Activated CD8-positive, alpha-beta memory T cell treated with anti-CD3 and anti-CD28 coated beads, Interleukin-2, amount 50 U/mL, for 48 hours (primary cell): ENCODE measurements at places on chromosomes 3 and 15.

- no peak for DNase-seq
These were observed 117.6 kb downstream of the TMCC1 start for GRCh38 chr3:129775870-129776269.

DNA sequence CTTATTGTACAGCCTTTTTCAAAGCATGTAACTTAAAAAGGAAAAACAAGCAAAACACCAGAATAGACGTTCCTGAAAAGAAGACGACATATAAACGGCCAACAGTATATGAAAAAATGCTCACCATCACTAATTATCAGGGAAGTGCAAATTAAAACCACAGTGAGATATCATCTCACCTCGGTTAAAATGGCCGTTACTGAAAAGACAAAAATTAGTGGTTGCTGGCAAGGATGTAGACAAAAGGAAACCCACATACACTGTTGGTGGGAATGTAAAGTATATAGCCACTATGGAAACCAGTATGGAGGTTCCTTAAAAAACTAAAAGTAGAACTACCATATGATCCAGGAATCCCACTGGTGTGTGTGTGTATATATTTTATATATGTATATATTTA is 64.5 kb upstream of the MLF1 start:
- no peak for DNase-seq

GRCh38 chr3:34957677-34958076 is 681.6 kb upstream of the ARPP21 start:
- no peak for DNase-seq

DNA sequence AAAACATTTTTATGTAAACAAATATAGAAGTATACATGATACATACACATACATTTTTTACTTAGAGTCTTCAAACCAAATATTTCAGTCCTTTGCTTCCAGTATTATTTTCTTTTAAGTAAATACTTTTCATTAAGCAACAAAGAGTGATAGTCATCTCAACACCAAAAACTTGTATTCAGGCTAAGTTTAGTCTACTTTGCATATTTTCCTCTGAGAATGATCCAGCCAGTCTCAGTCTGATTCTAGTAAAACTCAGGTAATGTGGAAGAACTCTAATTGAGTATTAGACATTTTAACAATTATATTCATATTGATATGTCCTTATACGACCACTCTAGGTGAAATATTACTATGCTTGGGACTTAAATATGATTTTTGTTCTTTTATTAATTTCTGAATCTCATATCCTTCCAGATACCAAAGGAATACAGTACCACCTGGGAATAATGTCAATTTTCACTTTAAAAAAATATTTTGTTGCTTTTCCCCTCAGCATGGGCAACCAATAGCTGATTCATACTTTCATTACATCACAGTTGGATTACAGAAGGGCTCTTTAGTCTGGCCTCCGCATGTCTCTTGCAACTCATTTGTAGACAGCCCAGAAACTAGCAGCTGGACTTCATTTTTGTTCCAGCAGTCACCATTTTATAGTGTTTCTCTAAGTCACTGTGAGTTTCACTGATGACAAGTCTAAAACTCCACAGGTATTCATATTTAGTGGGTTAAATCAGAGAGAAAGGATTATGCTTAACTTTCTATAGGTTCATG is 390.4 kb downstream of the ZBTB20 start:
- DNase-seq, result no peak

DNA sequence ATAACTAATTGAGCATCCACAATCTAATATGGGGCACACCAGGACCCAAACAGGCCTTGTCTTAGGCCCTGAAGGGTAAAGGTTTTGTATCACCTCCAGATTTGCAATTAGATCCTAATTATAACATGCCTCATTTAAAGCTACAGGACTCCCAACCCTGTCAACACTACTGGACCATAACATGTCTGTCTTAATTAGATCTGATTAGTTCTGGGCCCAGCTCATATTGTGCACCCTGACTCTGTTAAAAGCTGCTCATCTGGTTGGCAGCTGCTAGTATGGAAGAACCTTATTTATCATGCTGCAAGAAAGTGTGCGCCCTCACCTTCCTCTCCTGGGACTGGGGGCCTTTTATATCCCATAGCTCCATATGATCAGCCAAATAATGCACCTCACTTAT is 457.8 kb downstream of the ROBO1 start:
- DNase-seq, result no peak

DNA sequence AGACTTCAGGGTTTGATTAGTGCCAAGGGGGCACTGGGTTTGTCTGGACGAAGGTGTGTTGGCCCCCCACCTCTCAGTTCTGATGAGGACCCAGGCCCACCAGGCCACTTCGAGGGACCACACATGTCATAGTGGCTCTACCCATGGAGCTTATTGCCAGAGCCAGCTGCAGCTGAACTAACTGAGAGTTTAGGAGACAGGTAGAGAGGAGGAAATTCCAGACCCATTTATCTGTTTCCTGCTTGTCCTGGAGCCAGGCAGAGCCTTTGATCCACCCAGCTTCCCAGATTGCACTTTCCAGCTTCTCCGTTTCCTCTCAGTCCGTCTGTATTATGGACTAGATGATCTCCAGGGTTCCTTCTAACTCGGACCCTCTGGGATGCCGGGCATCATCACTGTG is 20.9 kb downstream of the SLC24A1 start:
- no peak for DNase-seq

GRCh38 chr15:47961401-47962090 is 159.2 kb upstream of the SLC24A5 start:
- DNase-seq, result no peak

GRCh38 chr3:9779721-9780457 is 10.1 kb upstream of the CAMK1 start:
- peak; percentile 76 for DNase-seq

DNA sequence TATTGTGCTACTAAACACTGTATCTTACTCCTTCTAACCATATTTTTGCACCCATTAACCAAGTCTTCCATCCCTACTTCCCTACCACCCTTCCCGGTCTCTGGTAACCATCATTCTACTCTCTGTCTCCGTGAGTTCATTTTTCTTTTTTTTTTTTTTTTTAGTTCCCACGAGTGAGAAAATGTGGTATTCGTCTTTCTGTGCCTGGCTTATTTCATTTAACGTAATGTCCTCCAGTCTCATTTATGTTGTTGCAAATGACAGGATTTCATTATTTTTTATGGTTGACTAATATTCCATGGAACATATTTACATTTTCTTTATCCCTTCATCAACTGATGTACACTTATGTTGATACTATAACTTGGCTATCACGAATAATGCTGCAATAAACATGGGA is 31.7 kb downstream of the TJP1 start:
- no peak for DNase-seq

- no peak for DNase-seq
These were observed 43.1 kb downstream of the THRB start for GRCh38 chr3:24451461-24452099.

DNA sequence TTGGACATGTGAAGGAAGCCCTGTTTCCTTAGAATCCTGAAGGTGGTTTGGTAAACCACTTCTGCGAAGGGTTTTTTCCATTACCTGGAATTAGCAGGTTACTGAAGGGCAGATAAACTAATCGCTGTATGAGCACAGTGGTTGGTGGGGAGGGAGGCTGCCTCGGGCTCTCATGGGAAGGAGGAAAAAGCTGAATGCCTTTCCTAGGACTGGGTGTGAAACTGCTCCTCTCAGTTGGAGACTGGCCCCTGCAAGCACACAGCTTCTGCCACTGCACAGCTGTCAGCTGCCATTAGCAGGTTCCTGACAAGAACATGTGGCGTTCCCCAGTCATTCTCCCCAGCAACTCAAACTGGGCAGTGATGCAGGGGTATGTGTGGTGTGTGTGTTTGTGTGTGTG is 376.3 kb downstream of the GAP43 start:
- no peak for DNase-seq

DNA sequence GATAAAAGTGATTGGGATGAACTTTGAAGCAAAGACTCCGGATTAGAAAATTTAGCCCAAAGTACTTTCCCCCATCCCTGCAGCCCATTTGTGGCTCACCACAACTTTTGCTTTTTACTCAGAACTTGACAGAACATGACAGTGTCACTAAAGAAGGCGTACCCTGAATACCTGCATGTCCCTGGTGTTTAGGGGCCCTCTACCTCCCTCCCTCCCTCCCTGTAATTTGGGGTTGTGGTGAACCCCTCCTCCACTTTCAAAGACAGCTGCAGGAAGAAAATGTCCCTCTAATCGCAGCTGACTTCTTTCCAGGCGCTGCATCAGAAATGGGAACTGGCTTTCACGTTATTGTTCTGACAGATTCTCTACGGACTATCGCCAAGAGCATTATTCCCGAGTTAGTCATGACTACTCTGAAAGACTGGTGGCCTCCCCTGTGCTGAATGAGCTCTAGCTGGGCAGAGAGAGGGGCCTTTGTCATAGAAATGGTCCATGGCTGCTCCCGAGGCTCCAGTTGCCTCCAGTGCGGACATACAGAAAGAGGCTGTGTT is 93.2 kb upstream of the ARHGEF3 start:
- no peak for DNase-seq

GRCh38 chr3:129378949-129379348 is 49.5 kb downstream of the EFCAB12 start:
- no peak for DNase-seq

- no peak for DNase-seq
These were observed 73.2 kb downstream of the AAGAB start for GRCh38 chr15:67181221-67181639.

- DNase-seq, result no peak
These were observed 5.7 kb downstream of the PLEKHO2 start for GRCh38 chr15:64847448-64847847.
